ENCODE measurements at places on chromosomes 2 and 18.

DNA sequence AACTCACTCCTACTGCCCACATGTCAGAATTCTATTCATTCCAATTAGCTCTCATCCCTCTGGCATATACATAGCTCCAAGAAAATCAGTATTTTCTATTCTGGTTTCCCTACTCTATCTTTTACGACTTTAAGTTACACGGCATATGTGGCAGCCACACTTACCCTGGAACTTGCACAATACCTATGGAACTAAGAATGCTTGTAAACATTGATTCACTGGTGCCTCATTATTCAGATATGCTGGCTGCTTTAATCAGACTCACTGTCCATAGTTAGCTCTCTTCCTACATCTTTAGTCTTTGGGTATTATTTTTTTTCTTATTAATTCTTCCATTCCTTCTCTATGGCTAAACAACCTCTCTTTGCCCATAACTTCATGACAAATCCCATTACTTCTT, 1519.9 kb upstream of the ACVR2A start:
- no peak for DNase-seq

- no peak for DNase-seq
These were observed 213.0 kb upstream of the HAAO start for GRCh38 chr2:43005245-43005974.

- DNase-seq = peak; percentile 60
These were observed 588 bp downstream of the CHAC2 start for GRCh38 chr2:53768242-53768542.

DNA sequence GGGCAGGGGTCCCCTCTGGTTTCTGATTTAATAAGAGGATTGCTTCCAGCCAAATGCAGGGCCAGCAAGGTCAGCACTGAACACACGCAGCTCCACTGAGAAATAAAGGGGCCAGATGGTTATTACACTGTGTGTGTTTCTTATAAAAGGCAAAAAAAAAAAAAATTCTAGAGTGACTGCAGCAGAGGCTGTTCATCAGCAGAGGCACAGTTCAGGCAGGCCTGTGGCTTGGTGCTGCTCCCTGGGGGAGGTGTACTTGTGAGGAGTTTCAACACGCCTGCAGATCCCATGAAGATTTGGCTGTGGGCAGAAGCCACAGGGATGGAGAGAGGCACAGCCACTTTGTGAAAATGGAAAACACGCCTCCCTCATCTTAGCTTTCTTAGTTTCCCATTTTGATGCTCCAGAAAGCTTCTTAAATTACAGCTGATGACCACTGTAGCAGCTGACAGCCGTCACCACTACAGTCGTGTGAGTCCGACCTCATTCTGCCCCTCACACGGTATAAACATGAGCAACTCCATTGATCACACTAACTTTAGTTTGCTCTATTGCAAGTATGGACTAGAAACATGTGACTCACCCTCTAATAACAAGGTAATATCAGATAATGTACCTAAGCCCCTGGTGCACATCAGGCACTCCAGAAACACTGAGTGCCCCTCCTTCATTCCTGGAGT, 726.5 kb upstream of the RAB6C start:
- no peak for DNase-seq

DNA sequence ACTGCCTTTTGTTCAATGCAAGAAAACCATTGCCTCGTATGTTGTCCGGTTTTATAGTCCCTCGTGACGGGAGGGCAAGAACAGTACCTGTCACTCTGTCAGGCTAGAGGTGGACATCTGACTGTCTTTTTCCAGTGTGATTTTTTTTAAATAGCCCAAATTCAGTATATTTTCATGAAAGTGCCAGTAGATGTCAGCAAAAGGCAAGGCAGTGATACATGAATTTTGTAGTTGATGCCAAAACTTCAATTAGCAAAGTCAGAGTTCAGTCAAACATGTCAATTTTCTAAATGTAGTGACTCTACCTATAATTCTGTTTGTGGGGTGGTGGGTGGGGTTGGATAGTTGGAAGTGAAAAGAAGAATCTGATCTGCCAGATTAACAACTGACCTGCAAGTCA, 296.0 kb upstream of the MC4R start:
- peak; percentile 42 for DNase-seq

DNA sequence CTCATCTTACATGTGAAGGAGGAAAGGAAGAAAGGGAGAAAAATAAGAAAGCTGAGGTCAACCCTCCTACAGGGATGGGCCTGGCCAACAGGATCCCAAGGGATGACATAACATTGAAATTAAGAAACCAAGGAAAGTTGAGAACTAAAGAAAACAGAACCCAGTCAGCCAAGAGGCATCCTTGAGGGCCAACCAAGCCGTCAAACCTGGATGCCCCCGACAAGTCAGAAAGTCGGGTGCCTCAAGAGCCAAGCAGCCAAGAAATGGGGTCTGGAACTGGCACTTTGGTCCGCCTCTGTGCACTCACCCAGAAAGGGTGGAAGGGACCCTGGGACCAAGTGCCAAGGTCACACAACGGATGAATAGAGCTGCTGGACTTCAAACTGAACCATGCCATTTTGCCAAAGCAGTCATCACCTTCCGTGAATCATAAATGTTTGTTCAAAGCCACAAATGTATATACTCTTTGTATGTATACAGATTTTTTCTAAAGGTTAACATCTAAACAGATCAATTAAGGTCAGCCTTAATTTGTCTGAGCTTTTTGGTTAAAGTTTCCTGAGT, 27.0 kb upstream of the PTPN4 start:
- no peak for DNase-seq

GRCh38 chr2:240387669-240388358, 47.6 kb upstream of the GPC1 start:
- no peak for DNase-seq

DNA sequence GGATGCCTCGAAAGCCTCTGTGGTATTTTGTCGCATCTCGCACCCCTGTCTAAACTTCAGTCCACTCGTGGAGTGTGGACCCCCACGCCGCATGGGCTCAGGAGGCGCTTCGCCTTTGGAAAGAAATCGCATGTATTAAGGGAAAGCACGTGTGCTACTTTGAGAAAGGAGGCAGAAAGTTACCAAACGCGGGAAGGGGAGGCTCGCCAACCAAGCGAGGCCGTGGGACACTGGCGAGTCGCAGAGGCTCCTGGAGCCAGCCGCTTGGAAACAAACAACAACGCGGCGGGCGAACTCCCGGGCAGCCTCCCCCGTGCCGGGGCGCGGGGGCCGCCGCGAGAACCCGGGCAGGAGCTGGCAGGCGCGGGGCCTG, 455 bp upstream of the AGAP1 start:
- DNase-seq = no peak

- no peak for DNase-seq
These were observed 45.6 kb downstream of the REV1 start for GRCh38 chr2:99444222-99444621.

DNA sequence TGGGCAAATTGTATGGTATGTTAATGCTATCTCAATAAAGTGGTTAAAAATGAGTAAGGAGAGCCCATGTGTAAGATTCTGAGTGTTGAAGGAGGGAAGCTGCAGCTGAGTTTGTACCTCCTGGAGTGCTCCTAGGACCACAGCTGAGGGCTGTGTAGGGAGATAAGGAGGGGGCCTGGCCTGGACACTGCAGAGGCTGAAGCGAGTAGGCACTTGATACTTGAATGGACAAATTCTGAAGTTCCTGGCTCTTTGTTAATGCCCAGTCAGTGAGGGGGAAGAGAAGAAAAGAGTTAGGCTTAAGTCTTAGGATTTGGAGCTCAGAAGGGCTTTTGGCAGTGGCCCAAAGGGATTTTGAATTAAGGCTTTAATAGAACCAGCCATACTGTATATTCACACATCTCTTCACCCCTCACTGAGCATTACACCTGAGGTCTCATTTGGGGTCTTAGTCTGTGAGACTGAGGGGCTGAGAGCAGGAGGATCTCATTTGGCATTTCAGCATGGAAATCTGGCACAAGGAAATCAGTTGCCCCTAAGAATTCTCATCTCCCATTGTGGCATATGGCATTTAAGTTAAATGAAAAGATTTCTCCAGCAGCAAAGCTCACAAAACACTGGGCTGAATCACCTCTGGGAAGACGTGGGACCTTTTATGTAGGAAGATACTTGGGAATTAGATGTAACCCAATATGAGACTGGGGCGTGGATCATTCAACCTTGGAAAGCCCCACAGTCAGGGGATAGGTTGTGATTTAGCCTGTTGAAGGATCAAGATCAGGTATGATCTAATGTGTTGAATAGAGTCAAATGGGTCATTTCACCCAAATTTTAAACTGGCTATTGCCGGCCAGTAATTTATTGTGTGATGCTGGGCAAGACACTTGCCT, 46.8 kb downstream of the LIPG start:
- DNase-seq = no peak

DNA sequence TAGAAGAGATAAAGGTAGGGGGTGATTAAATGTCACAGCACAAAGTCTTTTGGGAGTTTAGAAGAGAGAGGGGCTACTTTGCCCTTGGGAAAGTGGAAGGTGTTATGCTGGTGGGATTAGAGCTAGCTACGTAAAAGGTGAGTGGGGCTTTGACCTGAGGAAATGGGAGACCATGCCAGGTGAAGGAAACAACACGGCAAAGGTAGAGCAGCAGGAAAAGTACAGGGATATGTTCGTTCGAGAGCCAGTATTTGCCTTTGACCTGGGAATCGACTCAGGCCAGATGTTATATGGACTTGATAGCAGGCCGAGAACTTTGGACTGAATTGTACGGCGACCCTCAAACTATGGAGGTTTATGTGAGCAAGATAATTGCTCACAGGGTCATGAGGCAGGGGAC, 55.7 kb upstream of the ACKR3 start:
- DNase-seq = no peak

DNA sequence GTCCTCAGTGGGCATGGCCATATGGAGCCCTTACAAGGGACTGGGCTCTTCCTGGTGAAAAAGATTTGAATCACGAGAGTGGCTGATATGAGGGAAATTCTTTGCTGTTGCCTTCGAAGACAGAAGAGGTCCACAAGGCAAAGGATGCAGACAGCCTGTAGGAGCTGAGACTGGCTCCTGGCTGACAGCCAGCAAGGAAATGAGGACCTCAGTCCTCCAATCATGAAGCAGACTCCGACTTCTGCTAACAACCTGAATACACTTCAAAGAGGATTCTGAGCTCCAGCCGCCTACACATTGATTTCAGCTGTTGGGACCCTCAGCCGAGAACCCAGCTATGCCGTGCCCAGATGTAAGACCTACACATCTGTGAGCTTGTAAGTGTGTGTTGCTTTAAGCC, 3.0 kb upstream of the ST8SIA5 start:
- DNase-seq = peak; percentile 85

DNA sequence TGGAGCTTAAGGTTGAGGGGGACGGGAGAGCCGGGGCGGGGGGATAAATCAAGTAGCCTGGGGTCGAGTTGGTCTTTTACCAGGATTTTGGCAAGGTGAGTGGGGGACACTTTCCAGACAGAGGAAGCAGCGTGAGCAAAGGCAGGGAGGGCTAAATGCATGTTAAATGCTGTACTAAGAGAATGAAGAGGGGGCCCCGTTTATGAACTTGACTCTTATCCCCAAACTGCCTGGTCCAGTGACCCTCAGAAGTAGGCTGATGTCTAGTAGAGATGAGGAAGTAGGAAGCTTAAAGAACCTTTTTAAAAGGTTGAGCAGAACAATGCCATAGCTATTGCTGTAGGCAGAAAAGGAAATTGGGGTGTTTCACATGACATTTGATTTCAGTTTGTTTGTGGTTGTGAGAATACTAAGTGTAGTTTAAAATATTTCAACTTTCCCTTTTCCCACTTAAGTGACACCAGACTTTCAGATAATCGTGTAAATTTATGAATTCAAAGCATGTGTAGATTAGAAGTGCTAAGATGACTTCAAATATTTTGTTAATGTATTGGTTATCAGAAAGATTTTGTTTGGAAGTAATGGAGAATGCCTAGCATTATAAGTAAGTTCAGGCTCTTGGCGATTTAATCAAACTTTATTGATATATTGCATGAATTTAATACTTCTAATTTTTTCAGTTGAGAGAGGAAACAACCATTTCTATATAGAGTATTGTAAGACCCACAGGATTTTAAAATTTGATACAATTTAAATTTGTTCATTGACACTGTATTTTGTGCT, 1.8 kb downstream of the REL start:
- DNase-seq = no peak
